ENCODE measurements at places on chromosomes 6 and 20.
A peak's percentile ranks its signal among the peaks of the same experiment; 100 is the strongest.

- H3K4me1 ChIP-seq, result peaks cover 15% of the 10 kb centered on the region
- peaks cover 3% of the 10 kb centered on the region for H3K27me3 ChIP-seq
- no peak for DNase-seq
- no peaks in the 10 kb centered on the region for H3K36me3 ChIP-seq
- no peak overlapping the region for H3K27ac ChIP-seq
These were observed 89.2 kb downstream of the NOL4L start for GRCh38 chr20:32495949-32496348.

DNA sequence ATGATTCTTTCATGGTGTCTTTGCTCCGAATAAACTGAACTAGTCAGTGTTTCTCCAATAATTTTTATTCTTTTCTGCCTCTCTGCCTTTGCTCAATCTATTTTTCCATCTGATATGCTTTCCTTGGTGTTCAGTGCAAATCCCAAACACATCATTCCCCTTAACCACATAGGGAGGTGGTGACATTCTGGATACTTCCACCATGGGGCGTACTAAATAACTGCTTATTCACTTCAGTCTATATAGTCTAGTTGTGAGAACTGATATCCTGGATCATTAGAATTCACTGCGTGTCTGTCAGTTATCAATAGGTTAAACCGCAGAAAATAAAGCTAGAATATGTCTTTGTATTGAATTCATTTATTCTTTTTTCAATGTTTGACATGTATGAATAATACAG lies 83.1 kb downstream of the KCNQ5 start:
- peaks cover 4% of the 10 kb centered on the region for H3K4me1 ChIP-seq
- no peaks in the 10 kb centered on the region for H3K27me3 ChIP-seq
- no peak overlapping the region for H3K4me3 ChIP-seq
- H3K27ac ChIP-seq, result no peak overlapping the region

GRCh38 chr6:30163090-30163917 lies at the start of gene TRIM15:
TSS of gene TRIM15 (plus strand) at chr6:30163546. CDS start at chr6:30163685, 139 bp downstream.
- H3K27me3 ChIP-seq, result peaks cover 52% of the 10 kb centered on the region
- no peak within 1 kb of the TSS for H3K4me3 ChIP-seq
- no peaks in the 10 kb centered on the region for H3K4me1 ChIP-seq
- DNase-seq, result no peak
- no peaks in the 10 kb centered on the region for H3K36me3 ChIP-seq

GRCh38 chr20:50745634-50746137 lies 14.3 kb downstream of the PARD6B start:
- H3K36me3 ChIP-seq, result peaks cover 19% of the 10 kb centered on the region
- H3K27me3 ChIP-seq, result no peaks in the 10 kb centered on the region
- peak overlapping the region; percentile 84 for H3K27ac ChIP-seq
- DNase-seq, result no peak

DNA sequence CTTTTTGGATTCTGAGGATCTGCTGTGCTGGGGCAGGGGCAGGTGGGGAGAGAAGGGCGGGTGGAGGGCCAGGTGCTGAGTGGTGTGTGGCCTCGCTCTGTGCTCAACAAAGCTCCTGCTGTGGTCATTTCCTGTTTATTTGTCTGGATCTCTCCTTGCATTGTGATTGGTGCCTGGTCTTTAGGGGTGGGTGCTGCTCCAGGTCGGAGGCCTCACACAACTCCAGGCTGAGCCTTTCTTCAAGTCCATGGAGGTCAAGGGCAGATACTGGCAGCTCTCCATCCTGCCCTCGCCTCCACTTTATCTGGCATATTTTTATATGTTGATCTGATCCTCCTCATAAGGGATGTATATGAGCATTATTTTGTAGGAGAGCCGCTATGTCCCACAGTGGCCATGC lies 36.2 kb downstream of the HLA-F start:
- no peak for DNase-seq
- H3K27me3 ChIP-seq, result peaks cover 48% of the 10 kb centered on the region
- H3K4me1 ChIP-seq, result no peaks in the 10 kb centered on the region
- H3K36me3 ChIP-seq, result no peaks in the 10 kb centered on the region
- H3K4me3 ChIP-seq, result no peak overlapping the region

Measured in progenitor cell of endocrine pancreas (in vitro differentiated cells).